Activated T-cell treated with anti-CD3 and anti-CD28 coated beads, Interleukin-2, amount 50 U/mL, for 72 hours (primary cell): ENCODE measurements at places on chromosomes 2 and 18. TPM values are rescaled to one million over a fixed set of nuclear protein-coding genes. Genes with fewer than 3 reads are reported as not detected.
A peak's percentile ranks its signal among the peaks of the same experiment; 100 is the strongest.

DNA sequence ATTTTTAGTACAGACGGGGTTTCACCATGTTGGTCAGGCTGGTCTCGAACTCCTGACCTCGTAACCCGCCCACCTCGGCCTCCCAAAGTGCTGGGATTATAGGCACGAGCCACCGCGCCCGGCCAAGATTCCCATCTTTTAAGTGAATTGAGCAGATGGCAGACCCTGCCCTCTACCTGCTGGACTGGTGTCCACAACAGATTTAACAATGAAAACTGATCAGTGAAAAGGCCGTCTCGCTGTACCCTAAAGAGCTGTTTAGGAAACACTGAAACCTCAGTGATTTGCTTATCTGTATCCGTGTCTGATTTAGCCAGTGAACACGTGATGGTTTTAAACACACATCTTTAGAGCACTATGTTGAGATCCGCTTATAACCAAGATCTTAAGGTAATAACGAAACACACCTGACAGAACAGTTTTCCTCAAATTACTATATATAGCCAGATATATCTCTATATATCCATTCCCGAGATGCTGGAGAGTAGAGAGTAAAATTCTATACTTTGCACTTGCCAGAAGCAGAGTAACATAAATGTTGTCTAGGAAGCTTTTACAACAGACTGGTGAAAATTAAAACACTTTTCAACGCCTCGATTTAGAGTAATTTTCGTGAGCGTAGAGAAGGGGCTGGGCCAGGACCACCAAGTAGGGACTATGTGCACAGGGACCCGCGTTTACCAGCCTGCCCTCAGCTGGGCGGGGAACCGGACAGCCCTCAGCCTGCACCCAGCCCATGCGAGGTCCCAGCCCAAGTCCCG lies 594 bp downstream of the FAM161A start:
- no peak for DNase-seq

- no peak for DNase-seq
Measured at GRCh38 chr2:1658394-1659151, 85.7 kb downstream of the PXDN start.

DNA sequence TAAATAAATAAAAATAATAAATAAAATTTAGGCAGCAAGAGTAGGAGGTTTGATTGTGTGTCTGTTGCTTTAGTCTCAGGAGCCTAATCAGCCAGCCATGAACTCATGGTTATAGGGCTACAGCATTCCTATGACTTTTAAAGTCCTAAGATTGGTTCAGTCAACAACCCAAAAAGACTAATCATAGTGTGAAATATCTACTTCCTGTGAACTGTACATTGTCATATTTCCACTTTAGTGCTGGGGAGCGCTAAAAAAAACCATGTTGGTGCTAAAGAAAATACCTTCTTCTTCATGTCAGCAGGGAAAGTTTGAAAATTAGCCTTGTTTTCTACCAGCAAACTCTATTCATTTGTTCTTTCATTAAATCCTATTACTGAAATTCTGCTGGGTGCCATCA lies 521.6 kb downstream of the RNF144A start:
- no peak for DNase-seq

DNA sequence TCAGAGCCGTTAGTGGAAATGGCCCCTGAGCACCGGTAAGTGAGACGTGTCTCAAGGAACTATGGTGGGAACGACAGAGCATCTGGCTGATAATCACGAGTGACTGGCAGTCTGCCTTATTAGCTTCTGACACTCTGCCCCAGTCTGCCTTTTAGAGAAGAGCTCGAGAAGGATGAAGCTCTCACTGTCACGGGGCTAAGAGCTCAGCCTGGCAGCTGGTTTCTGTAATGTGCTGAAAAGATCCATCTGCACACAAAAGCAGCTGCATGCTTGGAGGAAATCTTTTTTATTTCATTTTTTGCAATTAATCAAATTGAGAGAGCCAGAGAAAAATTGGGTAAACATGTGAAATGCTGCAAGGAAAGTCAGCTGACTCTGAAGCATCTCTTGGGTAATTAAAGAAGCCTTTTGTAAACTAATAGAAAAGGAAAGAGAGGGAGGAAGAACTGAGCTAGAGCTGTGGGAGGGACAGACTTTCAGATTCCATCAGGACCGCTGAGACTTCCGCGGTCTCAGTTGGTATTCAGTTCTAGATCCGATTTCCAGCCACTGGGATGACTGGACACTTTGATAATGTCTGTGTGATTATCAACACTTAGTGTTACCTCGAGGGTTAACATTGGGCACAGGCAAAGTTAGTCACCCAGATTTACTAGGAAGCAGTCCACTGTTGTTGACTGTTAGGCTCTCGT lies 24.4 kb downstream of the MBP start:
- DNase-seq, result peak; percentile 51

- no peak for DNase-seq
Measured at GRCh38 chr18:70296781-70297180, 7.9 kb downstream of the SOCS6 start.

DNA sequence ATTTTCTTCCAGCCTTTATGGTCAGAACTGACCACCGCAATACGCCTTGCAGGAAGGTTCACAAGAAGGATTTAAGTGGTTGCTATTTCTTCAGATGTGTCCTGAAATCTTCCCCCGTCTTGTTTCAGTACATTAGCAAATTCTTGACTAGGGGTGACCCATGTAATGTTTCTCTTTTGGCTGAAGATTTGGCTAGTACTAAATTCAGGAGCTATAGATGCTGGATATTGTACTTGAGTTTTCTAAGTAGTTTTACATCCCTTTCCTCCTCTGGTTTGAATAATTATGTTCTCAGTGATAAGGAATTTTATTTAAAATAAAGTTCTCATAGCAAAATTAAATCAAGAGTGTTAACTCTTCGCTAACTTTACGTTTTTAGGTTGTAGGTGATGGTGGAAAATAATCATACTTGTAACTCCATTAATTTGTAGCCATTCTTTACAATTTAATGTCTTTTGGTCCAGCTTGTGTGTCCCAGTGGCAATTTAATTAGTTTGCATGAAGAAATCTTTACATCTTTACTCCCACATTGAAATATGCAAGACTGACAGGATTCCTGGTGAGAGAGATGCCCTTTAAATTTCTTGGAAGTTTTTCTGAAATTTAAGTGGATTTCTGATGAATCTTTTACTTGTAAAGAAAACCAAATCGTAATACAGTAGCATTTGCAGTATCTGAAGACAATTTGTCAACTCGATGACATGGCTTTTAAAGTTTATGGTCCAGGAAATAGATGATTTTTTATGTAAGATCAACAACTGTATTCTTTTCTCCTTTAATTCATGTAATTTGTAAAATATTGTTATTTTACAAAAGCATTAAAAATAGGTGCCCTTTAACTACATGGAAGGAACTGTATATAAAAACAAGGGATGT lies 2.8 kb downstream of the PHLPP1 start:
- no peak for DNase-seq

DNA sequence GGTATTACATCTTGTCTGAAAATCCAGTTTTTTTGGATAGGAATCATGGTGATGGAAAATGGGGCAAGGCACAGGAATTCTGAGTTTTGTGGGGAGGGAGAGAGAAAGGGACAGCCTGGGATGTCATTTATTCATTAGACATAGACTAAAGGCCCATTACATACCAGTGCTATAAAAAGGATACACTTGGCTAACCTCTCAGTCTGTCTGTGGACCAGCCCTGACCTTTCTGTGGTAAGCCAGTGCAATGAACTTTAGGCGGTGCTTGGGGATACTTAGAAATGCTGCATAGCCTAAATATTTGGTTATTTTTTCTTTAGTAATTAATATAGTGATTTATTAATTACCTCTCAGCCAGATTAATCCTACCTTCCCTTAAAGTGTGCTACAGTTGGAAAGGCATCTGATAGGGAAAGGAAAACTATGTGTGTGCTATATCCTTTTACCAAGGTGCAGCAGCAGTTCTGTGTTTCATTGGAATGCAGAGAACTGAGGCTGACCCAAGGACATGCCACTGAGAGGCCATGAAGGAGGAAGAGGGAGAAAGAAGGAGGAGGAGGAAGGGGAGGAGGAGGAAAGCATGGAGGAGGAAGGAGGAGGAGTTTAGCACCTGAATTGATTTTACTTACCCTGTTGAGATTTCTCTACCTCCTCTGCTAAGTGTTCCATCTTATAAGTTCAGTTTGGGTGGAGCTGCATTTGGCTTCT lies 37.5 kb downstream of the KCNS3 start:
- no peak for DNase-seq

- DNase-seq, result no peak
Measured at GRCh38 chr2:54373855-54374254, 82.3 kb upstream of the SPTBN1 start.

DNA sequence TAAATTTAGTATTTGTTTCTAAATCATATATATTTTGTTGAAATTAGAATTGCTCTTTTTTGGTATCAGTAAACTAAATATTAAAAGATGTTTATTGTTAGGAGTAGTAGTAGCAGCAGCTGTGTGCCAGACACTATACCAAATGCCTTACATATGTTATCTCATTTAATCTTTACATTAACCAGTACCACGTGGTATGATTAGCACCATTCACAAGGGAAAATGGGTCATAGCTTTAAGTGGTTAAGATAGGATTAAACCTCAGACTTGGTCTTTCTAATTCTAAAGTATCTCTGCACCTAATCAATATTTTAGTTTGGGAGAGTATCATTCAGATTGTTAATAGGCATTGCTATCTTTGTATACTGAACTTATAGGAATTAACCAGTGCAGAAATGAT lies 29.0 kb downstream of the PSMD14 start:
- no peak for DNase-seq

GRCh38 chr2:144048631-144049060 lies 471.3 kb downstream of the ZEB2 start:
- no peak for DNase-seq

DNA sequence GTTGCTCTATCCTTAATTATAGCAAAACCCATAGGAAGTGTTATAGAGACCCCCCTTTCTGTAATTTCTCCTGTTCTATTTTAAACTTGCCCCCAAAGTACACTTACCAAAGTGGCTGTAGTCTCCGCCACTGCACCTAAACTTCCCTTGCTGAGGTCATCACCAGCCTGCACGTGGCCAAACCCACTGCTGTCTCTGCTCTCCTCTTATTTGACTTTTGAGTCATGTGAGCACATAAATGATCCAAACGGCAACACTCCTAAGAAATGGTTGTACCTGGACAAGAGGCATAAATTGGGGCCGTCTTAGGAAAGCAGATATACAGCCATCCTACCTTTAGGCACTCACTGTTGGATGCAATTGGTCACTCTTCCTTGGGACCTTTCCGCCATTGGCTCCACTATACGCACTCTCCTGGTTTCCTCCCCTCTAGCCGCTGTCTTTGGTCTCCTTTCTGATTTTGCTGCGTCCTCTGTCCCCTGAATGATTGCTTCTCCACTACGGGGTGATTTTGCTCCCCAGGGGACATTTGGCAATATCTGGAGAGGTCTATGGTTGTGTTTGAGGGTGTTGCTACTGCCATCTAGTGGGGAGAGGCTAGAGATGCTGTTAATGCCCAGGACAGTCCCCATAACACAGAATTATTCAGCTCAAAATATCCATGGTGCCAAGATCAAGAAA lies 19.2 kb upstream of the IL36G start:
- peak; percentile 36 for DNase-seq

DNA sequence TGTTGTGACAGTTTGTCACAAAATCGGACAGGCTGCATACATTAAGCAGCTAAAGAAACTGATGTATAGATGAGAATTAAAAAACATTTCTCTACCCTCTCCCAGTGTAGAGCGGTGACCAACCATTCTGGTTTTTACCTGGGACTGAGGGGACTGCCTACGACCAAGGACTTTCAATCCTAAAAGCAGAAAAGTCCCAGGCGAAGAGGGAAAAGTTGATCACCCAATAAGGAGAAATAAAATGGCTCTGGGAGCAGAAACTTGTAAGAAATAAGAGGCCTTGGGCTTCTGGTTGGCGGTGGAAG lies 30.9 kb upstream of the YPEL5 start:
- no peak for DNase-seq

DNA sequence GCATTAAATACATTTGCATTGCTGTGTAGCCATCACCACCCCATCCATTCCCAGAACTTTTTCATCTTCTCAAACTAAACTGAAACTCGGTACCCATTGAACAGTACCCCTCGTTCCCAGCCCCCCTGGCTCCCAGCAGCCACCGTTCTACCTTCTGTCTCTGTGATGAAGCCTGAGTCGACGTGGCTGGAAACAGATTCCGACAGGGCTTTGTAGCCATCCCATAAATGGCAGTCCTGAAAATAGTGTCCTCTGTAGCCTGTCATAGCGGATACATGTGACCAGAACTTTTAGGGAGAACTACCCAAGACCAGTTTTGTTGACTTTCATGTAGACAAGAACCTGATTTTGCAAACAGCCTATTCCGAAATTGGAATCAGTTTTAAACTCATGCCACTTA lies 59.1 kb downstream of the TSHZ1 start:
- no peak for DNase-seq

DNA sequence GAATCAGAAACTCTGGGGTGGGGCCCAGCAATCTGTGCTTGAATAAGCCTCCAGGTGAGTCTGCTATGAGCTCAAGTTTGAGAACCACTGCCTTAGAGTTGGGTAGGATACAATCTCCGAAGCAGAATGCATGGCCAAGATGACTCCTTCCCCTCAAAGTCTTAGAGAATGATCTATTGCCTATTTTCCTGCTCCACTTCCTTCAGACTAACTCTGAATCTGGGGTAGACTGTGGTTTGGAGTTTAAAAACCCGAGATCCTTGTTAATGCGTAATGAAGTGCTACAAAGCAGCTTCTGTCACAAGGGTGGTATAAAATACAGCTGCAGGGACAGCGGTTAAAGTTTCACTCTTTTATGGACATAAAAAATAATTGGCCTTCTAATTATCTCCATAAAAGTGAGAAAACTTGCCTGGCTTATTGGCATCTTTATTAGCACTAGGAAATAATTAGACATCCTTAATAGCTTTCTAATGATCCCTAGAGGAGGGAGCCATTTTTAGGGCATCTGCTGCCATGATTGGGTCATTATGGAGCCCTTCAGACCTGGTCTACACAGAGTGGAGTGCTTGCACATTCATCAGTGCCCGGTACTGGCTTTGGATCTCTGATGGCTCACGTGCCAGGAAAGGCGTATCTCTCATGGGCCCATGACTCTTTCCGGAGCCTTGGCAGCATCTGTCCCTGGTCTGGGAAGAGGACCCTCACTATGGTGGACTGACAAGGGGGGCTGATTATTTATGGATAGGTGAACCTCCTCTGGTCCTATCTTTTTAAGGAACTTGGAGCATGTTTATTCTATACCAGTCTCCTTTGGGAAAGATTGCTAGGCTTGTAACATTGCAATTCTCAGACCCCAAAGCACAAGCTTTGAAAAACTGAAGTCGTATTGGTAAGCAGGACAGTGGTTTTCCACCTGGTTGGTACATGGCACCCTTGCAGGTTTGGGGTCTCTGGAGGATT lies 28.2 kb downstream of the SIX2 start:
- no peak for DNase-seq

Gene MTCL1
- total RNA-seq, result 0.38 TPM

Gene SERPINB10
- 2.8 TPM for total RNA-seq

Gene SCN7A
- not detected for total RNA-seq

Gene ICOS
- total RNA-seq, result 145 TPM

Gene CHMP1B
- total RNA-seq, result 31.3 TPM

Gene PRPF40A
- 127 TPM for total RNA-seq

Gene SPATA3
- total RNA-seq, result 1.9 TPM
